ENCODE measurements at places on chromosomes 2 and 18. TPM values are rescaled to one million over a fixed set of nuclear protein-coding genes. Genes with fewer than 3 reads are reported as not detected.

GRCh38 chr2:72864500-72864899, 22.7 kb upstream of the SPR start:
- no peak for DNase-seq

The YES1 gene
- total RNA-seq: 46.5 TPM

GRCh38 chr2:220544049-220544448, 916.6 kb downstream of the SLC4A3 start:
- DNase-seq: no peak

DNA sequence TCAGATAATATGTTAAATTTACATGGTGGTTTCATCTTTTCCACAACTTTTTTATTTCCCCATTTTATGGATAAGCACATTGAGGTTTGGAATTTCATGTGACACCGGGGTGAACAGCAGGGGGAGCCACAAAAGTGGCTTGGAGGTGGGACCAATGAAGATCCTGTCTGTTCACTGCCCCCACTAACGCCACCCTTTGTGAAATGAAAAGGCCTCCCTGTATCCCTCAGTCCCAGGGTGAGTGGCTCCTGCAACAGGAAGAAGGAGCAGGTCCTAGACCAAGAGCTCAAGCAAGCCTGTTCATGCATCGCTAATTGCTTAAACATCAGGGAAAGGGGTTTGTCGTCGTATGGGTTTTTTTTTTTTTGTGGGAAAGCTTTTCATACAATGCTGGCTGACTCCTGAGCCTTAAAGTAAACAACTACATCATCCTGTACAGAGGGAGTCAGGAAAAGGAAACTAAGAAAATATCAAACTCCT, 267.8 kb upstream of the EPAS1 start:
- DNase-seq: no peak

The CD8B2 gene
- not detected for total RNA-seq

DNA sequence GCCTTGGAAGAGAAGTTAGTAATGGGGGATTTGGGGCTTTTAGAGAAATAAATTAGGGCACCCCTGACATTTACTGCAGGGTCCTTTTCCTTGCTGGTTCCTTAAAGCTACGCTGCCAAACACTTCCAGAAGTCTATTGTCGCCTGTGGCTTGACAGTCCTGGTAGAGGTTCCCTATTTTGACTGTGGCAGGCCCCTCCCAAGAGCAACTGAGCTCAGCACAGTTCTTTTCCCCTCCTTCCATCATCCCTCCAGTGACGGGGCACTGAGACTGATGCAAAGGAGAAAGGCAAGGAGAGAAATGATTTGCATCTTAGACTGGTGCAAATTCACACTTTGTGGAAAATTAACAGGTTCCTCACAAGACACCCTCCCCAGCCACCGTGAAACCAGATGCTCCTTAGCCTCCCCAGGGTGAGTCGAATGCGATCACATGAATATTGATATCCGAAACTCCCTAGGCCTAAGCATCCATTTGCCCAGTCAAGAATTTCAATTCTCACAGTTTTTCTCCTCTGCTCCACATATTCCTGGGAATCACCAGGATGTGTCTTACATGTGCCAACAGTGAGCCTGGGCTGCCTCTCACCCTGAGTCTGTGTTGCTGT, 45.4 kb downstream of the RABL2A start:
- no peak for DNase-seq

- DNase-seq: no peak
These were observed 41.7 kb downstream of the PLEKHM3 start for GRCh38 chr2:207983641-207984042.

The MC2R gene
- total RNA-seq: not detected

GRCh38 chr2:119468154-119468955, 36.7 kb downstream of the TMEM37 start:
- no peak for DNase-seq
